ENCODE measurements at places on chromosomes 6 and 20.

GRCh38 chr6:100338090-100338489, 126.6 kb downstream of the SIM1 start:
- no peak for DNase-seq

GRCh38 chr20:24289737-24290481, 179.5 kb upstream of the SYNDIG1 start:
- no peak for DNase-seq

DNA sequence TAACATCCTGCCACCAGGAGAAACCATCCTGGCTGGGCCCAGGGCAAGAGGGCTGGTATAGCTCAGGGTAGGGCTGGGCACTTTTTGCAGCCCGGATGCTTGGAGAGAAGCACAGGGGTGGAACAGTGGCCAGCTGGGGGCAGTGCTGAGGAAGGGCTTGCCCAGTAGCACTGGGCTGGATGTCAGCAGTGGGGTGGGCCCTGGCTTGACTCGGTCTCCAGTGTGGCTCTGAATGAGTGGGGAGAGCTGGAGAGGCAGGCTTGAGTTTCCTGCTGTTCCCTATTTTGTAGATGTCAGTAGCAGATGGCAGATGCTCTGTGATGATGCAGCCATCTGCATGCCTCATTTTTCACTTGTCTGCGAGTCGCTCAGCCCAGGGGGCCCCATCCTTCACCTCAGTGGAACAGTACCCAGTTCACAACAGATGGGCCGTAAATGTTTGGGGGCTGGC, 56.3 kb upstream of the TULP1 start:
- no peak for DNase-seq

GRCh38 chr20:46715292-46715756, 5.9 kb downstream of the SLC2A10 start:
- DNase-seq = no peak

DNA sequence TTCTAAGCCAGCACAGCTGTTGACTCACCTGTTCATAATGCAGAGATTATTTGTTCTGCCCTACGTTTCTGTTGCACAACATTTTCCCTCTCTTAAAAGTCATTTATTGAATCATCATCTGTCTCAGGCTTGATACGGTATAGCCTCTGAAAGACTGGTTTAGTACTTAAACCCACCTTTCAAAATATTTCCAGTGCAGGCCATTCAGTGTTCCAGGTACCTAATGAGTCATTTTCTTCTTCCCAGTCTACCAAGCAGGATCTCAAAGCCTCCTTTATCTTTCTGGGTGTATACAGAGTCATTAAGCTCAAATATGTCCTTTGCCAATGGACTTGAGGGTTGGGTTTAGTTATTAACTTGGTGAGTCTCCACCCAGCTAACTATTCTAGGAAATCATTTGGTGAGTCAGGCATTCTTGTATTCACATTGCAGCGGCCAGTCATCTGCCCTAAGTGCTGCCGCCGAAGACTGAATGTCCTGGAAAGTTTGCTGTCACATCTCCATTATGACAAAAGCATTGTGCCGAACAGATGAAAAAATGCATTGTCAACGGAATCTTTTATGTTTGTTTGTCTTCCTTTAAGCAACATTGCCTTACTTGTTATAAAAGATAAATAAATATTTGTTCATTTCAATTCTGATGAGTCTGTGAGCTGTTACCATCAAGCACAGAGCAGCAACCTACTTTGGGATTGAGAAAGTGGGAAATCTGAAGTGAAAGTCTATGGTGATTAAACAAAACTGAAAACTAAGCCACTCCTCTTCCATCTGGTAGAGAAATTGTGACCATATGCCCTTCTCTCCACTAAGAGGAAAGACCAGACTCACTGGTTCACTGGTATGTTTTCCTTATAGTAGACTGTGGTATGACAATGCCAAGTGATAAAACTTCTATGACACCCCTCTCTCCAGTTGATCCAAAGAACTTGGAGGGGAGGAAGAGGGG, 14.3 kb upstream of the FAM135A start:
- DNase-seq = no peak

- no peak for DNase-seq
Observed at GRCh38 chr6:34094474-34095135, 51.3 kb downstream of the GRM4 start.

GRCh38 chr6:85917522-85917921, 274.8 kb upstream of the SYNCRIP start:
- no peak for DNase-seq

- peak; percentile 66 for DNase-seq
Observed at GRCh38 chr6:137873273-137873762, 6.3 kb downstream of the TNFAIP3 start.

DNA sequence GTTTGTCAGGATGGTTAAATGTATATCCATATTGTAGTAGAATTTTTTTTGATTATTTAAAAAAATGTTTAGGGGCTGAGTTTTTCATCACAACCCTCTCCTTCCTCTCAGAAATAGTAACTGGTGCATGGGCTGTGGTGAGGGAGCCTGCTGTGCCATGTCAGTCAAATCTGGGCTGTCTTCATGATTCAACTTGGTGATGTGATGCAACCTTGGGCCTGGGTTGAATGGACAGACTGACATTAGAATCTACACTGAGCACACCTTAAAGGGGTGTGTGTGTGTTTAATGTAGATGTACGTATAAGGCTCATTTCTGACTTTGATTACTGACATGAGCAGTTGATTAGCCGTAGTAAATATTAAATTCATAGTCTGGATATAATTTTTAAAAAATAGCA, 3.7 kb downstream of the TJAP1 start:
- no peak for DNase-seq

DNA sequence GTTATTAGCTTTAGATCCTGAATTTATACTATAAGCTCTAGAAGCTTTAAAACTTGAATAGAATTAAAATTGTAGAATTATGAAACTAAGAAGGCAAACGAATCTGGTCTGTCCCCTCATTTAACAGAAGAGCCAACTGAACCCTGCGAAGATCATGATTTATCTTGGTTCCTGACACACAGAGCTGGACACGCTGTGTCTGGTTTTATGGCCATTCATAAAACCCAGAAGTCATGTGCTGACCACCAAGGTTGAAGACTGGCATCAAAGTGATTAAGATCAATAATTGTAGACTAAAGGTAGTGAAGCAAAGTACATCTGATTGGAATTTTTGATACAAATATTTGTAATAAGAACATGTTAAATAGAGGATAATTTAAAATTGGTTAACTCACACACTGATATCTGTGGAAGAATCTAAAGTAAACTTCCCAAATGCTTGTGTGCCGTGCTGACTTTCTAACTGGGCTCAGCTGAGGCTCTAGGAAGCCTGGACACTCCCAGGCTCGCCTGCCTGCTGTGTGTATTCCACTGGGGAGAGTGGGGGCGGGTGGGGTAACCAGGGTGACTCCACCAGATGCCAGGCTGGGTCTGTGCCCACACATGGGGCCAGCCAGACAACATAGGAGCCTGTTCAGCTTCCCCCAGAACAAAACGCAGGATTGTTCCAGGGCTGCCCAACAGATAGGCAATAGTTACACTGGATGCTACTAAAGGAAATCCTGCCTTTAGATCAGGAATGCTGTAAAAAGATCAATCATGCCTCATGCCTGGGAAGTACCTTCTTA, 42.1 kb upstream of the SLC22A3 start:
- no peak for DNase-seq

DNA sequence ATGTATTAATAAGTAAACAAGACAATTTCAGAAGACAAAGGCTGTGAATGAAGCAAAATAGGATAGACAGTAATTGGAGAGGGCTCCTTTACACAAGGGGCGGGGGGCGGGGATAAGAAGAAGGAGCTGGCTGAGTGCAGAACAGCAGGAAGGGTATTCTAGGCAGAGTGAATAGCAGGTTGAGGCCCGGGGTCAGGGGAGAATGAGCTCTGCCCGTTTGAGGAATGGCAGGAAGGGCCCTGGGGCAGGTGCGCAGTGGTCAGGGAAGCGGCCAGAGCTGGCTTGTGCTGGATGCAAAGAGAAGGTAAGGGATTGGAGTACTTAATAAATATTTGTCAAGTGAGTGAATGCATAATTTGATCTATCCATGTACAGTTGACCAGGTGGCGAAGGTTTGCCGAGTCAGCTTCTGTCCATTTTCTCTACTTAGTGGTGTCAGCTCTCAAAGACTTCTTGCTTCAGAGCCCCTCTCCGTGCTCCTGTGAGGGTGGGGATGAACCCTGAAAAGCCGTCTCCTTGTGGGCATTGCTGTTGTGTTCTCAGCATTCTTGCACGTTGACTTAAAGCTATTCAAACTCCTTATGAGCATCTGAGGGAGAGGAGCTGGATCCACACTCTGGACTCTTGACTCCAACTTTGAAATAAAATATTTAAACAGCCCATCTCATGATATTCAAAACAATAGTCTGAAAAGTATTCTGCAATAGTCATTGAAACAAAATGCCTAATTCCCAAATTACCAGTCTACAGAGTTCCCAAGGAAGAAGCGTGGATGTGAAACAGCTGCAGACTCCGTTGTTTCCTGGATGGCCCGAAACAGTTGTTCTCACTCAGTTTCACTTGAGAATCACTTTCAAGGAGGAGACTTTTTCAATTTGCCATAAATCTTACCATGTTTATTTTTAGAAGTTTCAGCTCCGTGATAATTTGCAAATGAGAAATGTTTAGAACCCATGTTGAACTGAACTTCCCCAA, 105.1 kb downstream of the EDN3 start:
- DNase-seq = no peak

DNA sequence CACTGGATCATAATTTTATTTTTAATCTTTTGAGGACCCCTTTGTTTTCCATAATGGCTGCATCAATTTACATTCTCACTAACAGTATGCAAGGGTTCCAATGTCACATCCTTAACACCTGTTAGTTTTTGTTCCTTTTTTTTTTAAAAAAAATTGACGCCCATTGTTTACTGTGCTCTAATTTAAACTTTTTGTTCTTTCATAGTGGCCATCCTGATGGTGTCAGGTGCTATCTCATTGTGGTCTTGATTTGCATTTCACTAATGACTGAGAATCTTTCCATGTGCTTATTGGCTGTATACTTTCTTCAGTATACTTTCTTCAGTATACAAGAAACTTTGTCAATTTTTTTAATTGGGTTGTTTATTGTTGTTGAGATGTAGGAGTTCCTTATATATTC, 347.0 kb downstream of the RNGTT start:
- DNase-seq = no peak

DNA sequence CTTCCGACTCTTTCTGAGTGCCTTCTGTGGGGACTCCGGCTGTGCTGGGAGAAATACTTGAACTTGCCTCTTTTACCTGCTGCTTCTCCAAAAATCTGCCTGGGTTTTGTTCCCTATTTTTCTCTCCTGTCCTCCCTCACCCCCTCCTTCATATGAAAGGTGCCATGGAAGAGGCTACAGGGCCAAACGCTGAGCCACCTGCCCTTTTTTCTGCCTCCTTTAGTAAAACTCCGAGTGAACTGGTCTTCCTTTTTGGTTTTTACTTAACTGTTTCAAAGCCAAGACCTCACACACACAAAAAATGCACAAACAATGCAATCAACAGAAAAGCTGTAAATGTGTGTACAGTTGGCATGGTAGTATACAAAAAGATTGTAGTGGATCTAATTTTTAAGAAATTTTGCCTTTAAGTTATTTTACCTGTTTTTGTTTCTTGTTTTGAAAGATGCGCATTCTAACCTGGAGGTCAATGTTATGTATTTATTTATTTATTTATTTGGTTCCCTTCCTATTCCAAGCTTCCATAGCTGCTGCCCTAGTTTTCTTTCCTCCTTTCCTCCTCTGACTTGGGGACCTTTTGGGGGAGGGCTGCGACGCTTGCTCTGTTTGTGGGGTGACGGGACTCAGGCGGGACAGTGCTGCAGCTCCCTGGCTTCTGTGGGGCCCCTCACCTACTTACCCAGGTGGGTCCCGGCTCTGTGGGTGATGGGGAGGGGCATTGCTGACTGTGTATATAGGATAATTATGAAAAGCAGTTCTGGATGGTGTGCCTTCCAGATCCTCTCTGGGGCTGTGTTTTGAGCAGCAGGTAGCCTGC, 4.8 kb downstream of the PIM1 start:
- no peak for DNase-seq

DNA sequence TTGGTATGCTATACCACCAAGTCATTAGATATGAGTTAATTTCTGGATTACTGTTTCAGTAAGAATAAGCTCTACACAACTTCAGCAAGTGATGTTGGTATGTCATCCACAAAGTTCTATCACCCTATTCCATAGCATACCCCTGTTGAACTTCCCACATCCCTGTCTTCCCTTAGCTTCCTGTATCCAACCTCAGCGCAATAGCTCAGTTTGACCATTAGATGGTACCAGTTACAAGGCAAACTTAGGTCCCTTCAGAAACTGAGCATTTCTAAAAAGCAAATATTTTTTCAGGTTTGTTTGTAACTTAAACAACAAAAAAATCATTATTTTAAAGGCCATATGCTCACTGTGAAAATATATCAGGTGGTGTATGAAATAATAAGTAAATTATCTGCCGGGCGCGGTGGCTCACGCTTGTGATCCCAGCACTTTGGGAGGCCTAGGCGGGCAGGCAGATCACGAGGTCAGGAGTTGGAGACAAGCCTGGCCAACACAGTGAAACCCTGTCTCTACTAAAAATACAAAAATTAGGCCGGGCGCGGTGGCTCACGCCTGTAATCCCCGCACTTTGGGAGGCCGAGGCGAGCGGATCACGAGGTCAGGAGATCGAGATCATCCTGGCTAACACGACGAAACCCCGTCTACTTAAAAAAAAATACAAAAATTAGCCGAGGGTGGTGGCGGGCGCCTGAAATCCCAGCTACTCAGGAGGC, 8.8 kb upstream of the MOG start:
- no peak for DNase-seq

Data from activated CD8-positive, alpha-beta memory T cell treated with anti-CD3 and anti-CD28 coated beads for 4 hours (primary cell).